Nasal cavity respiratory epithelium epithelial cell of viscerocranial mucosa (primary cell): ENCODE measurements at places on chromosomes 6 and 20. TPM values are rescaled to one million over a fixed set of nuclear protein-coding genes. Genes with fewer than 3 reads are reported as not detected.

Gene HNF4A
- total RNA-seq: not detected in 2 replicates

Gene PSORS1C2
- not detected in 2 replicates for total RNA-seq

Gene OR10C1
- not detected in 2 replicates for total RNA-seq

Gene NTSR1
- total RNA-seq: under 0.01 TPM in 1 of 2 replicates, not detected in the other

Gene LRFN2
- not detected in 2 replicates for total RNA-seq

Gene TBC1D32
- 8.2 and 11.7 TPM in 2 replicates for total RNA-seq

Gene SPAG4
- 3.2 and 5.1 TPM in 2 replicates for total RNA-seq

Gene PRRT1
- not detected in 2 replicates for total RNA-seq

Gene MRPL18
- total RNA-seq: 59.2 and 94.3 TPM in 2 replicates

Gene NDUFAF4
- total RNA-seq: 15.4 and 17.2 TPM in 2 replicates

Gene ETV7
- total RNA-seq: under 0.01 and 0.36 TPM in 2 replicates

Gene NEU1
- total RNA-seq: 64.1 and 103 TPM in 2 replicates

Gene CST7
- not detected in 2 replicates for total RNA-seq

Gene AGER
- total RNA-seq: 0.14 and 0.34 TPM in 2 replicates

Gene TTK
- total RNA-seq: 0.14 and 0.34 TPM in 2 replicates

Gene BMP5
- total RNA-seq: not detected in 2 replicates

Gene WFDC2
- 12.0 TPM in 1 of 2 replicates, not detected in the other for total RNA-seq

Gene TRIM31
- total RNA-seq: under 0.01 TPM in 2 replicates

Gene RGS17
- 1.4 and 4.1 TPM in 2 replicates for total RNA-seq

Gene LCA5
- total RNA-seq: 3.8 and 4.8 TPM in 2 replicates

Gene HLA-DPB1
- total RNA-seq: not detected in 2 replicates

Gene HLA-DQA1
- not detected in 2 replicates for total RNA-seq
